IMR-90 (cell line): ENCODE measurements at places on chromosomes 3 and 15. TPM values are rescaled to one million over a fixed set of nuclear protein-coding genes. Genes with fewer than 3 reads are reported as not detected.

GRCh38 chr15:49492830-49493229 lies 69.8 kb downstream of the FGF7 start:
- DNase-seq, result peak; percentile 90

DNA sequence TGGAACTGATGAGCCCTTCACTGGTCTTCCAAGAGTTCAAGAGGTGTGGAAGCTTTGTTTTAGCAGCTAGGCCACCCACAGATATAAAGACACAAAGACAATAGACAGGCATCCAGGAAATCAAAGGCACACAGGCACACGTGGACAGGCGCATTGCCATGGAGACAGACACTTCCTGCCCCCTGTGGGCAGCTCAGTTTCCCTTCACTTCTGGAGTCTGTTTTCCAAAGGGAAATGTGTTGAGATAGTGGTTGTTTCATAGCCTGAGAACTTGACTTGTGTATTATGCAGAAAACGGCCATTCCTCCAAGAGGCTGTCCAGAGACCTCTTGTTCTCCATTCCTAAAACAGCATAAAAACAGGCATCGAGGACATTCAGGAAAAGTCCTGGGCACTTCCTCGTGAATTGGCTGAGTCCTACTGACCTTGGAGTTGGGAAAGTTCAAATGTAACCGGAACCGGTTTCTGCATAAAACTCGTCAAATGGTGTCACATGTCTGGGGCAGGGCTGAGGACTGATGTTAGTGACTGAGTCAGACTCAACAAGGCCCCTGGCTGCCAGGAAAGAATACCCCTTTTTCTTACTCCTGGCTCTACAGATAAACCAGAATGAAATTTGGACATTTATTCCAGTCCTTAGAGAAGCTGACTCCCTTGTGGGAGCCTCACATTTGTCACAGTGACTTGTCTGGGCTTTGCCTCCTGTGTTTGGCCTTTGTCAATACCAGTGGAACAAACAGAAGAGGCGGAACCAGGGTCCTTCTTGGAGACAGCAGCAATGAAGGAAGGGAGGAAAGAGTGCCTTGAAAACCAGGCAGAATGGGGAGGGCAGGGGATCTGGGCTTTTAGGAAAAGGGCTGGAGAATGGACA lies 1.3 kb downstream of the ALPK3 start:
- peak; percentile 14 for DNase-seq

DNA sequence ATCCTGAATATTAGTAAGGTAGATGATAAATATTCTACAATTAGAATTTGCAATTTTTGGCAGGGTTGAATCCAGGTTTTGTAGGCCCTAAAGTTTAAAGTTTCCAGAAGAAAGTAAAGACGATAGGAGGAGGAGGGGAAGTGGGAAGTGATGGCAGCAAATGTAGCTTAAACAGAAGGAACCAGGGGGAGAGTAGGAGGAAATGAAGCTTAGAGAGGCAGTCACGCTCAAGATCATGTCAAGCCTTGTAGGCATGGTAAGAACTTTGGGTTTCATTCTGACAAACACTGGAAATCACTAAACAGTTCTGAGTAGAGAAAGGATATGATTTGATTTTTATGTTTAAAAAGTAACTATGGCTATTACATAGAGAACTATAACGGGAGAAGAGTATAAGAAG lies 63.9 kb downstream of the NR2E3 start:
- no peak for DNase-seq

- DNase-seq, result no peak
Measured at GRCh38 chr15:36080759-36081158, 498.7 kb upstream of the CDIN1 start.

- DNase-seq, result no peak
Measured at GRCh38 chr15:91384189-91384730, 284.2 kb downstream of the SV2B start.

- DNase-seq, result no peak
Measured at GRCh38 chr3:187079090-187080022, 59.9 kb downstream of the RPL39L start.

GRCh38 chr3:175434561-175434960 lies 575.4 kb downstream of the NAALADL2 start:
- peak; percentile 58 for DNase-seq

DNA sequence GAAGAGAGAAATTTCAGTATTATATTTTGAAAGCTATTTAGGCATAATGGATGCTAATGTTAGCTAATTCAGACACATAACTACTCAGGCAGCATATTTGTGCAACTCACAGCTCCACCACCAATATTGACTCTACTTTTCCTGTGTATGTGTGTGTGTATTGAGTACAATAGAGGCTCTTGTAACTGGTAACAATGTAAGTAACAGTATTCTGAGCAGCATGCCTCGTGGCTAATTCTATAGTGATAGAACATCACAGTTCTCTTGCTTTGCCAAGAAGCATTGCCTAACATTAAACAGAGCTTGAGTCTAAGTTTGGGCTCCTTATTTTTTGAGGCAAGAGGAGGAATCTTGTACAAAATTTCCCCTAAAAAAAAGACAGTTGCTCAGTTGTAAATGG lies 98.6 kb upstream of the ARHGEF26 start:
- DNase-seq, result no peak

DNA sequence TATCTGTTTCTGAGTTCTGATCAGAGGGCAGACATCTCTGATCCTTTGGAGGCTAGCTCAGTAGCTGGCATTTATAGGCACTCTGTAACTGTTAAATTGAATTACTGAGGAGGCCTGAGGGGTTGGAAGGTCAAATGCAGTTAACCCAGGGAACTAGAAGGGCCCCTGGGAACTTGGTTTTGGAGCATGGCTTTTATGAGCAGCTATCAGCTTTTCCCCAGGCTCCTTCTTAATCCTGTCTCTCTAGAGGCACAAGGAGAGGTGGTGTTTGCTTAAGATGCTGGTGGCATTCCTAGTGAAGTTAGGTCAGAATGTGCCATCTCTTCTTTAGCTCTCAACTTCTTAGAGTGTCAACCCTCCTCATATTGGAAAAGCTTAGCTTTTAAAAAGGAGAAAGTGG lies 128.9 kb downstream of the LPP start:
- no peak for DNase-seq

DNA sequence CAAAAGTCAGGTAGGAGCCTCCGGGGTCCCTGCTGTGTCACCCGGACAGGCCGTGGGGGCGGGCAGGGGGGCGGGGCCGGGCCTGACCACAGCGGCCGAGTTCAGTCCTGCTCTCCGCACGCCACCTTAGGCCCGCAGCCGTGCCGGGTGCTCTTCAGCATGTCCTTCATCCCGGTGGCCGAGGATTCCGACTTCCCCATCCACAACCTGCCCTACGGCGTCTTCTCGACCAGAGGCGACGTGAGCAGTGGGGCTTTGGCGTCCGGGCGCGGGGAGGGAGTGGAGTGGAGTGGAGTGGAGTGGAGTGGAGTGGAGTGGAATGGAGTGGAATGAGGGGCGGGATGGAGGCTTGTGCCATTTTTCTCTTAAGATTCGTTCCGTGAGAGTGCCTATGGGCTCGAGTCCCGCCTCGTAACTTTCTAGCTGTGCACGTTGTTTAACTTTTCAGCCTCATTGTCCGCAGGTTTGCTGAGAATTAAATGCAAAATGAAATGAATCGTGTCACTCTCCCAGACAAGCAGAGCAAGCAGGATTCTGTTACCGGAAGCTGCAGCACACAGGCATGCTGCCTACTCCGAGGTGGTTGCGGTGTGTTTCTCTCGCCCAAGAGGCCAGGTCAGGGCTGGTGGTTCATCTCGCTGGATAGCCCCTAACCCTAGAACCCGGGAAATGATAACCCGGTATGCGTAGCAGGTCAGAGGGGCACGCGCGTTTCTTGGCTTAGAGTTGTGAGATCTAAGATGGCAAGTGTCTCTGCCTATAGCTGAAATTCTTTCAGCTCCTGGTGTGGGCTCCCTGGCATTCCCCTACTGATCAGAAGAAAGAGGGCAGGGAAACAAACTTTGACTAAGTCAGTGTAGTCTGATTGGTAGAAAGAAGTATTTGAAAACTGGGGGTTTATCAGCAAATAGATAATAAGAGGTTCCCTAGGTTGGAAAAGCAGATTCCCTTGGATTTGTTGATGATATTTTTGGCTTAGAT lies at the start of gene FAH:
Gene FAH (plus strand): TSS at position 104 of the 981 bp plus-strand sequence. CDS start 56 bp downstream, at position 160.
- DNase-seq, result peak; percentile 53

SKOR1 gene
- total RNA-seq, result not detected in 2 replicates

DNA sequence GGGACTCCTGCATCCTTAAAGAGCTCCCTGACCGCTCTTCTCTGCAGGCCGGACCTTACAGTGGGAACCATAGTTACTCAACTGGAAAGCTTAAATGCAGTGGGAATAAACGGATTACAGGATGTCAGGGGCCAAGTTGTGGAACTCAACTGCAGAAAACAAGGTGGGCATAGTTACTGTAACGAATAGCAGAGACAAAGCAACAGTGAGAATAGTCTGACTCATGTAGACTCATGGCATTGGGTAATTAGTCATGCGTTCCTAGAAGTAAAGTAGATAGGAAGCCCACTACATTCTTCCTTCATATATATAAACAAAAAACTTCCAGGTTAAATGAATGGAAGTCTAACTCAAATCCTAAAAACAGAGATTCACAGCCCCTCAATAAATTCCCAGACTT lies 95.5 kb upstream of the CHRNA7 start:
- DNase-seq, result no peak

- no peak for DNase-seq
Measured at GRCh38 chr3:64895106-64895990, 207.5 kb upstream of the ADAMTS9 start.

DNA sequence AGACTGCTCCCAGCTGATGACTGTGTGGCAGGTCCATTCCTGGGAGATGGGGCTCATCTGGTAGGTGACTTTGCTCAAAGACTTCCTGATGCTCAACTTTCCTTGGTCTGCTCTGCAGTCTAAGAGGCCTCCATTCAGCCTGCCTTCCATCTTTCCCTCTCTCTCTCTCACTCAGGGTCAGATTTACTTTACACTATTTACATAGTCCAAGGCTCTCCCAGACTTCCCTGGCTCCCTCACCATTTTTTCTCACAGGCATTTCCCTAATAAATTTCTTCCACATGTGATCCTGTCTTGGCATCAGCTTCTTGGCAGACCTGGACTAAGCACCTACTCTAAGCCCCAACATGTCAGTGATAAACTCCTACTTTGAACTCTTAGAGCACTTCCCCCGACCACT lies 13.0 kb upstream of the PCCB start:
- DNase-seq, result no peak

ETV5 gene
- total RNA-seq, result 20.1 and 25.3 TPM in 2 replicates

GRCh38 chr3:154430014-154430413 lies at the start of gene GPR149:
GPR149 (minus strand) TSS chr3:154430190; CDS start chr3:154429615, 575 bp downstream.
- no peak for DNase-seq

MRAS gene
- 56.1 and 59.3 TPM in 2 replicates for total RNA-seq

- no peak for DNase-seq
Measured at GRCh38 chr3:123330441-123330991, 118.4 kb downstream of the ADCY5 start.

DNA sequence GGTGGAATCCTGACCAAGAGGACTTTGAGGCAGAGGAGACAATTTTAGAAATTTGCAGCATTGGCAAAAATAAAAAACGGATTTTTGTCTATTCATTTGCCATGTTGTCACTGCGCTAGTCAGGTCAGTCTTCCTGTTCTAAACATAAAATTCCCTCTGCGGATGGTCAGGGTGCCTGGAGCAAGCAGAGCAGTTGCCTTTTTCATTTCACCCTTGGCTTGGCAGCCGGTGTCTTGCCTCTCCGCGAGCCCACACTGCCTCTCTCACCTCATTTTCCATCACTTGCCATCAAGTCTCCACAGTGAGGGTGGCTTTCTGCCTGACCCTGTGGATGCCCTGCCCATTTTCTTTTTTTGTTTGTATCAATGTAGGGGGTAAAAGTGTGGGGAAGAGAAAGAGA lies 396.1 kb downstream of the LRTM1 start:
- no peak for DNase-seq

- no peak for DNase-seq
Measured at GRCh38 chr3:46442576-46443530, 21.9 kb downstream of the LTF start.

SEMA3B gene
- 3.9 and 4.3 TPM in 2 replicates for total RNA-seq

DNA sequence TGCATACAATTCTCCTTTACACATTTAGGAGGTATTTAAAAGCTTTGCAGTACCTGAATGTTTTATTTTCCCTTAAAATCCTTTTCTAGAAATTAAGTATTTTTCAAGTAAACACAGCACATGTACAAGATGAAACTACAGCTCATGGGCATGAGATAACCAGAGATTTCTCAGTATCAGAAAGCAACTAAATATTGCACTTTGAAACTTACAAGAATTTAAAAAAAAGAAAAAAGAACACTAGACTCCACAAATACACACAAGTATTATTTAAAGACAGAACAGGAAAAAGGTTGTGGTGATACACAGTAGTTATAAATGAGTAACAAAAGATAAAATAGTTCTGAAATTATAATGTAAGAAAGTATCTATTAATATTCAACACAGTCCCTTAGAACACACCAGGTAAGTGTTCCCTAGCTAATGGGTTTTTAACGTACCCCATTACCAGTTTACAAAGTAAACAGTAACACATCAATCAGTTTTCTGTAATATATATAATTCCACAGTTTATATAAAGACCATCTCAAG lies 35.3 kb downstream of the SLTM start:
- DNase-seq, result no peak

NOX5 gene
- under 0.01 TPM in 1 of 2 replicates, not detected in the other for total RNA-seq

DNA sequence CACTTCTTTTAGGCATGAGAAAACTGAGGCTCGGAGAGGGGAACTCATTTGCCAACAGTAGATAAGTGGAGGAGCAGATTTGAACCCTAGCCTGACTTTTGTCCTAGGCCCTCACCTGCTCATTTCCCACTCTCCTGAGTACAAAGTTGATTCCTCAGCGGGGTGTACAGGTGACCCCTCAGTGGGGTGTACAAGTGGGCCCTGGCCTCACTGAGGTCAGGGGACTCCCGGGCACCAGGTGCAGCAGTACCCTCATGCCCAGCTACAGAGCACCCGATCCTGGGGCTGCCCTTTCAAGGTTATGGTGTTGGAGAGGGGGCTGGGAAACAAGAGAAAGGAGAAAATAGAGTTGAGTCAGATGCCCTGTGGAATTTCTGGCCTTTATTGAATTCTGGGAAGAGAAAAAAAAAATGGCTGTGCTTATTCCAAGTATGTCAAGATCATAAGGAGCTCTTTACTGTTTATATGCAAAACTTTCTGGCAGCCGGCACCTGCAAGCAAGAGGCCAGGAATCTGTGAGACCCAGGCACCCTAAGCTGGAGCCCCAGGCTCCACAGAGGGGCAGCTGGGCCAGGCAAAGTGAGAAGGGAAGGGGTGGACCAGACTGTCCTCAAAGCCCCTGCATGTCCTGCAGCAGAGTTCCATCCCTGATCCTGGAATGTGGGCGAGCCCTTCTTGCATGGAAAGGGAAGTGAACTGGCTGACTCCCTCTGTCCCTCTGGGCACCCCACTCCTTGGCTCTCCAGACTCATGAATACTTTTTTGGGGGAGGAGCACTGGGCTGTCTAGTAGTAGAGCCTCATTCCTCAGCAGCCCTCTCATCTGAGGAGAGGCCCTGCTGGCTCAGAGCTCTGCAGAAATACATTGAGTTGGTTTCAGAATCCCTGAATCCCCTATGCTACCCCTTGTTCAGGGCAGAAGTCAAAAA lies 43.1 kb downstream of the AMOTL2 start:
- peak; percentile 71 for DNase-seq

GRCh38 chr3:142577696-142578328 lies 721 bp downstream of the ATR start:
- DNase-seq, result peak; percentile 29

- no peak for DNase-seq
Measured at GRCh38 chr3:63673111-63673510, 20.6 kb downstream of the SNTN start.

GRCh38 chr3:156816794-156817645 lies 9.1 kb upstream of the LEKR1 start:
- DNase-seq, result peak; percentile 90

- DNase-seq, result no peak
Measured at GRCh38 chr15:85763157-85763556, 31.6 kb downstream of the KLHL25 start.
